ENCODE measurements at places on chromosomes 2 and 18.
A peak's percentile ranks its signal among the peaks of the same experiment; 100 is the strongest.

DNA sequence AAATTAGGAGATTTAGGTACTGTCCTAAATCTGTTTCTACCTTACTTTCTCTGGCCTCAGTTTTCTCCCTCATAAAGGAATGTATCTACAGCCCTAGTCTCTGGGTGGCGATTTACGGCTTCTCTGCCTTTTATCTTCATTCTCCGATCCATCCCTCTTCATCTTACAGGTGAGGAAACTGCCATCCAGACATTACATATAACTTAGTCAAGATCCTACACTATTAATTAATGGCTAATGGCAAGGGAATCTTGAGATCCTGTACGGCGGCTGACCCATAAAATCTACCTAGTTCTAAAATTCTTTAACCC, 386 bp upstream of the YIPF4 start:
- peak overlapping the region; percentile 95 for H3K4me3 ChIP-seq
- no peaks in the 10 kb centered on the region for H3K36me3 ChIP-seq
- peaks cover 16% of the 10 kb centered on the region for H3K4me1 ChIP-seq
- H3K27me3 ChIP-seq = no peaks in the 10 kb centered on the region

GRCh38 chr18:48636436-48636835, 97.6 kb downstream of the CTIF start:
- peaks cover 21% of the 10 kb centered on the region for H3K4me1 ChIP-seq
- H3K27me3 ChIP-seq = no peaks in the 10 kb centered on the region
- no peaks in the 10 kb centered on the region for H3K36me3 ChIP-seq
- H3K27ac ChIP-seq = no peak overlapping the region
- H3K4me3 ChIP-seq = no peak overlapping the region

GRCh38 chr2:226376516-226377180, 423.0 kb downstream of the IRS1 start:
- no peak for DNase-seq
- H3K4me3 ChIP-seq = no peak overlapping the region
- no peak overlapping the region for H3K27ac ChIP-seq
- H3K27me3 ChIP-seq = no peaks in the 10 kb centered on the region
- H3K4me1 ChIP-seq = no peaks in the 10 kb centered on the region
- H3K36me3 ChIP-seq = no peaks in the 10 kb centered on the region

- H3K36me3 ChIP-seq = no peaks in the 10 kb centered on the region
- H3K4me3 ChIP-seq = no peak overlapping the region
- no peak overlapping the region for H3K27ac ChIP-seq
- DNase-seq = no peak
- H3K27me3 ChIP-seq = no peaks in the 10 kb centered on the region
Measured at GRCh38 chr2:627926-628560, 49.2 kb downstream of the TMEM18 start.

GRCh38 chr18:3872641-3873040, 422.7 kb downstream of the TGIF1 start:
- no peaks in the 10 kb centered on the region for H3K27me3 ChIP-seq
- no peaks in the 10 kb centered on the region for H3K36me3 ChIP-seq
- H3K4me1 ChIP-seq = peaks cover 16% of the 10 kb centered on the region
- H3K27ac ChIP-seq = no peak overlapping the region

DNA sequence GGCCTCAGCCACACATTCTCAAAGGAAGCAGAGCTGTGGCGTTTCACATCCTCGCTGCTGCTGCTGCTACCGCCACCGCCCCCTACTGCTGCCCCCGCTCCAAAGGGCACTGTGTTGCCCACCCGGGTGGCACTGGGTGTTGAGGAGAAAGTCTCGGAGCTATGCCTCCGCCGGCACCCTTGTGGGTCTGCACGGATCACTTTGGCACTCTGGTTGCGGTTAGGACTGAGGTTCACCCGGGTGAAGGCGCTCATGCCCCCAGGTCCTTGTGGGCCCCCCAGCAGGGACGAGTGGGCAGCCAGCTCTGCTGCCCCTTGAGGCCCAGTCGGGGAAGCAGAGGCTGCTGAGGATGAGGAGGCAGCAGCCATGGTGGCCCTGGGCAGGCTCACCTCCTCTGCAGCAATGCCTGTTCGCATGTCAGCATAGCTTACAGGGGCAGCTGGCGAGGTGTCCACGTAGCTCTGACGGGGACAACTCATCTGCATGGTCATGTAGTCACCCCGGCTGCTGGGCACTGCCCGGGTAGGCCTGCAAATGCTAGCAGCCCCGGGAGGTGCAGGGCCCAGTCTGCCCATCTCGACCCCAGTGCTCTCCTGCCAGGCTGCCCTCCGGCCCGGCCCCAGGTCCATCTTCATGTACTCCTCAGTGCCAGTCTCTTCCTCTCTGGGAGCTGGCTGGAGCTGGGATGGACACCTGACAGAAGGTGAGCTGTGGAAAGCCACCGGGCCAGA, 4.2 kb downstream of the IRS1 start:
- H3K4me3 ChIP-seq = peak overlapping the region; percentile 76
- H3K27me3 ChIP-seq = no peaks in the 10 kb centered on the region
- H3K27ac ChIP-seq = peak overlapping the region; percentile 94
- H3K4me1 ChIP-seq = peaks cover 28% of the 10 kb centered on the region
- H3K36me3 ChIP-seq = peaks cover 6% of the 10 kb centered on the region

DNA sequence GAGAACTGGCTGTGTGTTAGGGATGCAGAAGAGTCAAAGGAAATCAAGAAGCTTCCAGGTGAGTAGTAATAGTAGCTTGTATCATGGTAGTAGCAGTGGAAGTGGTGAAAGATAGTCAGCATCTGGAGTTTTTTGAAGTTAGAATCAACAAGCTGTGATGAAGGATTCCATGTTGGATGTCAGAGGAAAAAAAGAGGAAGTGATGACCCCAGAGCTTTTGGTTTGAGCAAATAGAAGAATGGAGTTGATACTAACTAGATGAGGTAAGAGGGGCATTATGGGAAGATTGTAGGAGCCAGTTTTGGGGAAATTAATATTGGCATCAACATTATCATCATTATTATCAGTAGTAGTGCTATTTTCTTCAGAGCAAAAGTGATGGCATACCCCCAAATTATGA, 542.2 kb downstream of the XIRP2 start:
- no peaks in the 10 kb centered on the region for H3K36me3 ChIP-seq
- no peak overlapping the region for H3K27ac ChIP-seq
- no peak for DNase-seq
- no peaks in the 10 kb centered on the region for H3K4me1 ChIP-seq
- no peak overlapping the region for H3K4me3 ChIP-seq

GRCh38 chr2:237178396-237178795, 92.7 kb downstream of the COPS8 start:
- H3K4me1 ChIP-seq = no peaks in the 10 kb centered on the region
- no peak overlapping the region for H3K4me3 ChIP-seq
- H3K27ac ChIP-seq = no peak overlapping the region
- H3K36me3 ChIP-seq = no peaks in the 10 kb centered on the region

DNA sequence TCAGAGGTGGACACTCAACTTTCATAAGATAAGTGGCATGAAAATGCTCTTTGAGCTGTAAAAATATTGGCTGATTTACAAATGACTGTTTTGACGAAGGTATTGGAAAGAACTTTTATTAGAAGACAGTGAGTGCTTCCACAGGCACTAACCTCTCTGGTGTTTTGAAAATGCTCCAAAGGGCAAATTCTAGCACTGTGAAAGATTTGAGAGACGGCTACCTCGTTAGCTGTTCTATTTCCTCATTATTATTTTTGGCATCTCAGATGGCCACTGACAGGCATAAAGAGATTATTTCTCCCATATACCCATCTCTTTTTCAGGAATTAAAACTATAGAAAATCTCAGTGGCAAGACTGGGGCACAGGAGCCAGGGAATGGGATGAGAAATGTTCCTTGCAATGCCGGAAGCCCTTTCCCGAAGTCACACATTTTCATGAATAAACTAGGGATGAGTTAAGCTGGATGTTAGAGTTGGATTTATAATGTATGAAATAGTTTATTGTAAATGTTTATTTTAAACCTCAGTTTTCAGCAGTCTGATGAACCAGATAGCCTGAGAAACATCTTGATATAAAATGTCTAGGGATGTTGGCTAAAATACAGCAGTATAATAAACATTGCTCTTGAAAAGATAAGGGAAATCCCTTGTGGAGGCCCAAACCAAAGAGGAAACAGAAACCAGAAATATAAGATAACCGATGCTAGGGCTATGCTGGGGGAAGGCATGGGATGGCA, 175.7 kb downstream of the ASB1 start:
- DNase-seq = no peak
- H3K36me3 ChIP-seq = no peaks in the 10 kb centered on the region
- peak overlapping the region; percentile 61 for H3K27ac ChIP-seq
- peaks cover 14% of the 10 kb centered on the region for H3K4me1 ChIP-seq

- H3K27ac ChIP-seq = no peak overlapping the region
- no peaks in the 10 kb centered on the region for H3K27me3 ChIP-seq
- H3K4me1 ChIP-seq = no peaks in the 10 kb centered on the region
- H3K4me3 ChIP-seq = no peak overlapping the region
- no peak for DNase-seq
Measured at GRCh38 chr18:49006641-49007454, 56.1 kb upstream of the SMAD7 start.

GRCh38 chr18:48741866-48742265, 203.0 kb downstream of the CTIF start:
- peaks cover 34% of the 10 kb centered on the region for H3K4me1 ChIP-seq
- DNase-seq = no peak
- H3K36me3 ChIP-seq = no peaks in the 10 kb centered on the region
- H3K27me3 ChIP-seq = no peaks in the 10 kb centered on the region
- no peak overlapping the region for H3K27ac ChIP-seq
- H3K4me3 ChIP-seq = no peak overlapping the region

DNA sequence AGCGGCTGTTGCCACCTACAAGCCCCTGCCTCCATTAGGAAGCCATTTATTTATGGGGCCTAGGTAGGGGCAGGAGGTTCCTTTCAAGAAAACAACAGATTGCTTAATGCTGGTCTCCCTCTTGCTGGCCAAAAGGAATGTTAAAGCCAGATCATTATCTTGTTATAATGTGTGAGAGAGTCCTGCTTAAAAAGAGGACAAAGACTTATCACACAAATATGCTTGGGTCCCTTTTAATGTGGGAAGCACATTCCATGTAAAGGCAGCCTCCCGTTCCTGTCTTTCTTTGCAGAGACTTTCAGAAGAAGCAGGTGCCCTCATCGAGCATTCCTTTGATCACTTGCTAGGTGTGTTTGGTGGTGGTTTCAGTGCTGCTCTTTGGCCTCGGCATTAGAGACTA, 76.4 kb downstream of the AGAP1 start:
- no peak overlapping the region for H3K27ac ChIP-seq
- no peak overlapping the region for H3K4me3 ChIP-seq
- peaks cover 19% of the 10 kb centered on the region for H3K4me1 ChIP-seq
- H3K27me3 ChIP-seq = no peaks in the 10 kb centered on the region
- no peak for DNase-seq

DNA sequence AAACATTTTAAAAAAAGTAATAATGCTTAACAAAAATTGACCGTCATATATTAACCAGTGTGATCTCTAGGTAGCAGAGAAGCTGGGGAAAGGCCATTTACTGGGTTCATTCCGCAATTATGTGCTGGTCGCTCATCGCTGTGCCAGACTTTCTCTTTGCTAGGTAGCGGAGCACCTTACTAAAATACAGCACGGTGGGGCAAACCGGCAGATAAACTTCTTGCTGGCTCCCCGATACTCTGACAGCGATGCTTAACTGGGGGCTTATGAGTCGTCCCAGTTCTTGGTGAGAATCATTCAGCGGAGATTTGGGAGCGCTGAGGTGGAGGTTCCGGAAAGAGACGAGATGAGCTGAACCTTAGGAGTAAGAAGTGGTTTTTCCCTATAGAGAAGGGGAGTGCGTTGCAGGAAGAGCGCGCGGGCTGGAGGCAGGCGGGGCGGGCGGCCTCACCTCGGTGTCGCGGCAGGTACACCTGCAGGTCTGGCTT, 605 bp downstream of the C2orf68 start:
- H3K27me3 ChIP-seq = no peaks in the 10 kb centered on the region
- DNase-seq = no peak
- peaks cover 17% of the 10 kb centered on the region for H3K4me1 ChIP-seq
- peaks cover 13% of the 10 kb centered on the region for H3K36me3 ChIP-seq
- H3K27ac ChIP-seq = peak overlapping the region; percentile 53

DNA sequence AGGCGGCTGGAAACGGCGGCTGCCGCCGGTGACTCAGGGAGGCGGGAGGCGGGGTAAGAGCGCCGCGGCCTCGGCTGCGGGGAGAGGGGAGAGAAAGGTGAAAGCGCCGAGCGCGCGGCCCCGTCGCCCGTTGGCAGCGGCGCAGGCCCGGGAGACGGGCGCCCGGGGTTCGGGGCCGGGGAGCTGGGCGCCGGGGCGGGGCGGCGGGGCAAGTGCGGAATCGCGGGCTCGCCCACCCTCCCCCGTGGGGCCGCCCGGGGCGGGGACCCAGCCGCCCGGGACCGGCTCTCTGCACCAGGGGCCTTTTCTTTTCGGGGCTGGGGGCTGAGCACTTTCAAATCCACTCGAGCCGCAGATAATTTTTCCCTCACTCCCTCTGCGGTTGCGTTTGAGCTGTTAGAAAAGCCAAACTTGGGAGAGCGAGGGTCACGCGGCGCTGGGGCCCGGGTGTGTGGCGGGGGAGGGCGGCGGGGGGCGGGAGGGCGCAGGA, 266 bp downstream of the KDM3A start:
- no peaks in the 10 kb centered on the region for H3K27me3 ChIP-seq
- no peak for DNase-seq
- H3K4me3 ChIP-seq = no peak overlapping the region
- peak overlapping the region; percentile 93 for H3K27ac ChIP-seq
- no peaks in the 10 kb centered on the region for H3K36me3 ChIP-seq

DNA sequence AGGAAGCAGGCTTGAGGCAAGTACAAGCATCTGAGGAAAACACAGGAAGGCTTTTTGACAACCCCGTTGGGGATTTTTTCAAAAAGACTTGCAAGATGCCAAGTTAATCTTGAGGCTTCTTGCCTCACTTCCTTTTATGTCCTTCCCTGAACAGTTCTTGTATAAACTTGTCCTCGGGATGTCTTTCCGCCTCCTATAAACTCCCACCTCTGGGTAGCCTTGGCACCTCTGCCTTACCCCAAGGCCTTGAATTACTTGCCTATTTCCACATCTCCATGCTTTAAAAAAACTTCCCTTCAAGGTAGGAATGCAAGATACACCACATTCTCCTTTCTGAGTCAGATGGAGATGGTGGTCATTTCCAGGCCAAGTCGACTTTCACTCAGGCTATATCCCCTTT, 106.4 kb upstream of the RBBP8 start:
- no peaks in the 10 kb centered on the region for H3K27me3 ChIP-seq
- no peaks in the 10 kb centered on the region for H3K36me3 ChIP-seq
- H3K4me3 ChIP-seq = no peak overlapping the region
- H3K27ac ChIP-seq = no peak overlapping the region

- H3K4me1 ChIP-seq = no peaks in the 10 kb centered on the region
- no peak for DNase-seq
- H3K4me3 ChIP-seq = no peak overlapping the region
- H3K27me3 ChIP-seq = no peaks in the 10 kb centered on the region
- H3K36me3 ChIP-seq = no peaks in the 10 kb centered on the region
- H3K27ac ChIP-seq = no peak overlapping the region
Measured at GRCh38 chr2:112600634-112601033, 16.2 kb downstream of the CHCHD5 start.

GRCh38 chr18:297936-298335, 30.1 kb upstream of the THOC1 start:
- H3K4me1 ChIP-seq = no peaks in the 10 kb centered on the region
- no peaks in the 10 kb centered on the region for H3K36me3 ChIP-seq
- no peak overlapping the region for H3K27ac ChIP-seq
- no peak overlapping the region for H3K4me3 ChIP-seq

All from thyroid gland (tissue), 4 donors.